Aorta (tissue), 5 donors: ENCODE measurements at places on chromosomes 6 and 20.
A peak's percentile ranks its signal among the peaks of the same experiment; 100 is the strongest.

DNA sequence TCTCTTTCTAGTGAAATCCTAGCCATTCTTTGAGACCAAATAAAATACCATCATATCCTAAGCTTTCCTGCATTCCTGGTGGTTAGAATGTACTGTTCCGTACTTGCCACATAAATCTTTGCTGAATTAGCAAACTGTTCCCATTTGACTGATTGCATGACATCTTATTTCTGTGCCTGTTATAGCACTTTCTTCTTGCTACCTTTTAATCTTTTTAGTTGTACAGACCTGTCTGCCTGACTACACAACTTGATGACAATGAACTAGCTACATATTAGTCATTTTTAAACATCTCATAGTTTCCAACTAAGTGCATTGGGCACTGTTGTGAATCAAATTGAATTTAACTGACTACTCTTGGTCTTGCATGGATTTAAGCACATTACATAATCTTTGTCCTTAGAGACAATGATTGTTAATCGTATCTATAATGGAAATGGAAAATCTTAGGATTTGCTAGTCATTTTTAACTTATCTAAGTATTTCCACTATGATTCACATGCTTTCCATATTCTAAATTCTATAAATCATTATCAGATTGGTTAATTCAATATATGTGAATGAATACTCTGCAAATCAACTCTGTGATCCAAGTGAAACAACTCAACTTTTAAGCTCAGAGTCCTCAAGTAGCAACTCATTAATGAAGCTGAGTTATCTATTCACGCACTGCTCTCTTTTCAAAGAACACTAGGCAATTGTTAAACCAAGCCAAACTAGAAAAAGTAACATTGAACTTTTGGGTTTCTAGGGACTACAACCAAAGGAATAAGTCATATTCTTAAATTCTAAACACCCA is 109.0 kb downstream of the TNFRSF21 start:
- DNase-seq, result no peak
- no peaks in the 10 kb centered on the region for H3K27me3 ChIP-seq
- H3K4me1 ChIP-seq, result no peaks in the 10 kb centered on the region
- H3K27ac ChIP-seq, result no peak overlapping the region
- no peak overlapping the region for H3K4me3 ChIP-seq

DNA sequence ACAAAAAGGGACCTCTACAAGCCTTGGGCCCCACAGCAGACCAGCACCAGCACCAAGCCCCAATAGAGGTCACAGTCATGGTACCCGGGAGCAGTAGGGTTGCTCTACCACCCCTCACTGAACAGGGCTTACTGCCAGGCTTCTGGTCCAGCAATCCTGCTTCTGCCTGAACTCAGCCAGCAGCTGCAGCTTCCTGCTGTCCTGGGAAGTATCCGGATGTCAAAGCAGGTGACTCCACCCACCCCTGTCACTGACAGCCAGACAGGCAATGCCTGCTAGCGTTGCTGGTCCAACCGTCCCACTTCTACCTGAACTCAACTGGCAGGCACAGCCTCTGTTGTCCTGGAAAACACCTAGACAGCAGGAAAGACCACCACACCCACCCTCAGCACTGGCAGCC is 47.0 kb upstream of the PCSK2 start:
- no peak overlapping the region for H3K27ac ChIP-seq
- H3K4me1 ChIP-seq, result no peaks in the 10 kb centered on the region
- H3K4me3 ChIP-seq, result no peak overlapping the region
- no peak for DNase-seq
- no peaks in the 10 kb centered on the region for H3K27me3 ChIP-seq
- H3K36me3 ChIP-seq, result no peaks in the 10 kb centered on the region

DNA sequence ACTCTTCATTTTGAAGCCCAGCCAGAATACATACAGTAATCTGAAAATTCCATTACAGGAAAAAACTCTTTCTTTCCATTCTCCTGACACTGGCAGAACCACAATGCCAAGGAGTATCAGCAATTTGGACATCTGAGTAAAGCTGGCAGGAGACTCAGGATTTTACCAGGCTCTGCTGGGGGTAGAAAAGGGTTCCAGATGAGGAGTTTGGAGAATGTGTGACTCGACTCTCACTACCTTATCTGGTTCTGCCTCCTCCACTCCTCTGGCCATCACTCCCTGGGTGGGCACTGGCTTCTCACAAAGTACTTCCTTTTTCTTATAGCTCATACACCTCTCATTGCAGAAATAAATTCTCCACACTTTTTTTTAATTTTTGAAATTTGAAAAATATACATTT is 10.6 kb upstream of the WFDC8 start:
- no peak overlapping the region for H3K4me3 ChIP-seq
- no peak overlapping the region for H3K27ac ChIP-seq
- H3K36me3 ChIP-seq, result no peaks in the 10 kb centered on the region
- H3K4me1 ChIP-seq, result no peaks in the 10 kb centered on the region
- no peak for DNase-seq

DNA sequence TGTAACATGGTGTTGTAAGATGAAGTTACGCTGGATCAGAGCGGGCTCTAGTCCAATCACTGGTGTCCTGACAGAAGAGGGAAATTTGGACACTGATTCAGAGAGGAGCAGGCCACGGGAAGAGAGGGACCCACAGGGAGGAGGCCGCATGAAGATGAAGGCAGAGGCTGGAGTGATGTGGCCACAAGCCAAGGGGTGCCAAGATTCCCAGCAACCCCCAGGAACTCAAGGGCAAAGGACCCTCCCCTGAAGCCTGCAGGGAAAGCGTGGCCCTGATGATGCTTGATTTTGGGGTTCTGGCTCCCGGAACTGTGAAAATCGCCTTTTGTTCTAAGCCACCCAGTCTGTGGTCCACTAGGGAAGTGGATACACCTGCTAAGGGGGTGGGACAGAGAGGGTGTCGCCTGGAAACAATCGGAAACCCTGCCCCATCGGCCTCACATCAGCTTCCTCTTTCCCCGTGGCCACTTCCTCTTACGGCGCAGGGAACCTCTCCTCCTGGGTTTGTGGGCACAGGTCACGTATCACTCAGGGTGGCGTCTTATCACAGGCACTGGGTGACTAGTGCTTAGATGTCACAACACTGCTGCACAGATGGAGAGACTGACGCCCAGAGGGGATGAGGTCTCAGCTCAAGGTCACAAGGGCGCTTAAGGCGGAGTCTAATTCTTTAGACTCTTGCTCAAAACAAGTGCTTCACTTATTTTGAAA is 58.0 kb downstream of the SULF2 start:
- no peak overlapping the region for H3K4me3 ChIP-seq
- no peaks in the 10 kb centered on the region for H3K4me1 ChIP-seq
- no peak overlapping the region for H3K27ac ChIP-seq
- no peaks in the 10 kb centered on the region for H3K27me3 ChIP-seq
- H3K36me3 ChIP-seq, result no peaks in the 10 kb centered on the region
- no peak for DNase-seq

GRCh38 chr20:12331236-12331635 is 413.5 kb downstream of the BTBD3 start:
- DNase-seq, result no peak
- no peaks in the 10 kb centered on the region for H3K27me3 ChIP-seq
- H3K4me1 ChIP-seq, result no peaks in the 10 kb centered on the region
- H3K27ac ChIP-seq, result no peak overlapping the region

DNA sequence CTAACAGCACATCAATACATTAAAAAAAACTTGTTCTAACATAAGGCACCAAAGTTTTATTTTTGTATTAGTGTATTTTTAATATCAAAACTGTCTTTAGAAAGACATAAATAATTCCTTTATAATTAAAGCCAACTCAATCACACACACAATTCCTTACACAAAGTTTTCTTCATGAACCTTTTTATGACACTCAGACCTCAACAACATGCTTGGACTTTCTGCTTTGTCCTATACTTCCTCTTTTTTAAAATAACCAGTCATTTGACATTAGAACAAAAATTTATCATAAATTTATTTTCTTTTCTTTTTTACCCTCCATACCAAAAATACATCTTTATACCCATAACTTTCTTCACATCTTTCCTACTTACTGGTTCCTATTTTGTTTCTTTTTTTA is 292.0 kb upstream of the ARID1B start:
- no peak overlapping the region for H3K27ac ChIP-seq
- H3K4me3 ChIP-seq, result no peak overlapping the region
- no peaks in the 10 kb centered on the region for H3K36me3 ChIP-seq
- H3K27me3 ChIP-seq, result no peaks in the 10 kb centered on the region

GRCh38 chr6:134948142-134948541 is 1.8 kb downstream of the ALDH8A1 start:
- H3K27me3 ChIP-seq, result no peaks in the 10 kb centered on the region
- no peaks in the 10 kb centered on the region for H3K4me1 ChIP-seq
- H3K4me3 ChIP-seq, result no peak overlapping the region
- H3K36me3 ChIP-seq, result no peaks in the 10 kb centered on the region
- DNase-seq, result no peak

DNA sequence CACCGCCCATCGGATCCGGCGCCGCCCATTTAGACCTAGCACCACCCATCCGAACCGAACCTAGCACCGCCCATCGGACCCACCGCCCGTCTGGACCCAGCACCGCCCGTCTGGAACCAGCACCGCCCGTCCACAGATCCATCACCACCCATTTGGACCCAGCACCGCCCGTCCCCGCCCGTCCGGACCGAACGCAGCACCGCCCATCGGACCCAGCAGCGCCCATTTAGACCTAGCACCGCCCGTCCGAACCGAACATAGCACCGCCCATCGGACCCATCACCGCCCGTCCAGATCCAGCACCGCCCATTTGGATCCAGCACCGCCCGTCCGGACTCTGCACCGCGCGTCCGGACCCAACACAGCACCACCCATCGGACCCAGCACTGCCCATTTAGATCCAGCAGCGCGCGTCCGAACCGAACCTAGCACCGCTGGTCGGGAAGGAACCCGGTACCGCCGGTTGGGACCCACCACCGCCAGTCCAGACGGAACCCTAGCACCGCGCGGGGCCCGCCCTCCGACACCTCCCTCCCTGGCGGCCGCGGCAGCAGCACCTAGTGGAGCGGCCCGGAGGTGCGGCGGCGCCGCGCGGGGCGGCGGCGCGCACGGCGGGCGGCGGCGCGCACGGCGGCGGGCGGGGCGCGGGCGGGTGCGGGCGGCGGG is 348 bp upstream of the AFDN start:
- peak; percentile 78 for DNase-seq
- H3K27ac ChIP-seq, result no peak overlapping the region
- no peaks in the 10 kb centered on the region for H3K27me3 ChIP-seq
- no peaks in the 10 kb centered on the region for H3K4me1 ChIP-seq
- H3K36me3 ChIP-seq, result no peaks in the 10 kb centered on the region
- peak overlapping the region; percentile 13 for H3K4me3 ChIP-seq

DNA sequence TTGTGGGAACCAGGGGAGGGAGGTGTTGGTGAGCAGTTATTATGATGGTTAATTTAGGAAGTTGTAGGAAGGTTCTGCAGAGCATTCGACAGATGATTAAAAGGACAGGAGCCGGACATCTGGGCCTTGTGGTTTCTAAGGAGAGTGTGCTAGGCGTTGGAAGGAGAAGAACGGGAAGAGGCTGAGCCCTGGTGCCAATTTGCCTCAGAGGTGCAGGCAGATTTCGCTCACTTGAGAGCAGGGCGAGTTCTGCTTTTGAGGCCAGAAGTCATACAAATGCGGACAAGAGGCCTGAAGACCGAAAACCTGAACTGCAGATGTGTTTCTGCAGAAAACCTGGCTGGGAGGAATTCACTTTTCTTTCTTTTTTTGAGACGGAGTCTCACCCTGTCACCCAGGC is 30.5 kb upstream of the RPS6KA2 start:
- H3K27ac ChIP-seq, result no peak overlapping the region
- no peaks in the 10 kb centered on the region for H3K36me3 ChIP-seq
- H3K4me3 ChIP-seq, result no peak overlapping the region

DNA sequence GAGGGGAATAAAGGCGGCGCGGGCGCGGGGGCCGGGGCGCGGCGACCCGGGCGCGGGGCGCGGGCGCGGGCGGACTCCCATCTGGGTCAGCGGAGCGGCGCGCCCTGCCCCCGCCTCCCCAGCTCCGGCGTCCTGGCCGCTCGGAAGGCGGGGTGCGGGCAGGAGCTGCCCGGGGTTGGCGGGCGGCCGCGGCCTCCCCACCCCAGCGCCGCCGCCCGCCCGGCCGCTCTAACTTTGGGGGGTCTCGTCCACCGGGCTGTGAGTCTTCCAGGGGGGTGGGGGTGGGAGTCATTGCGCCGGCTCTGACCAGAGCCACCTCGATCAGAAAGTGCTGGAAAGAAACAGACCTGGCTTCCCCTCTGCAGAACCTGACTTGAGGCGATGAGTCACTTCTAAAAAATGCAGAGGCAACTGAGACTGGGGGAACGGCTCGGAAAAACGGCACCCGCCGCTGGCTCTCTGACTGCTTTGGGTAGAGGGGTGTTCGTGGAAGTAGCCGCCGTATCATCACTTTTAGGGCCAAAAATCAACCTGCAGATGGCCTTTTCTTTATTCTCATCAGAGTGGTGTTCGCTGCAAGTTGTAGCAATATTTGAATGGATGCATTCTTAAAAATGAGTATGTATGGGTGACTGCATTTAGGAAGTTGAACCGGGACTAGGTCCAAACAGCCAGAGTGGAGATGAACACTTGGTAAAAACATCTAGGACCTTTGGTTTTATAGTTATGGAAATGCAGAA is 667 bp downstream of the CAP2 start:
- H3K27me3 ChIP-seq, result no peaks in the 10 kb centered on the region
- peak overlapping the region; percentile 61 for H3K27ac ChIP-seq
- peaks cover 2% of the 10 kb centered on the region for H3K4me1 ChIP-seq

DNA sequence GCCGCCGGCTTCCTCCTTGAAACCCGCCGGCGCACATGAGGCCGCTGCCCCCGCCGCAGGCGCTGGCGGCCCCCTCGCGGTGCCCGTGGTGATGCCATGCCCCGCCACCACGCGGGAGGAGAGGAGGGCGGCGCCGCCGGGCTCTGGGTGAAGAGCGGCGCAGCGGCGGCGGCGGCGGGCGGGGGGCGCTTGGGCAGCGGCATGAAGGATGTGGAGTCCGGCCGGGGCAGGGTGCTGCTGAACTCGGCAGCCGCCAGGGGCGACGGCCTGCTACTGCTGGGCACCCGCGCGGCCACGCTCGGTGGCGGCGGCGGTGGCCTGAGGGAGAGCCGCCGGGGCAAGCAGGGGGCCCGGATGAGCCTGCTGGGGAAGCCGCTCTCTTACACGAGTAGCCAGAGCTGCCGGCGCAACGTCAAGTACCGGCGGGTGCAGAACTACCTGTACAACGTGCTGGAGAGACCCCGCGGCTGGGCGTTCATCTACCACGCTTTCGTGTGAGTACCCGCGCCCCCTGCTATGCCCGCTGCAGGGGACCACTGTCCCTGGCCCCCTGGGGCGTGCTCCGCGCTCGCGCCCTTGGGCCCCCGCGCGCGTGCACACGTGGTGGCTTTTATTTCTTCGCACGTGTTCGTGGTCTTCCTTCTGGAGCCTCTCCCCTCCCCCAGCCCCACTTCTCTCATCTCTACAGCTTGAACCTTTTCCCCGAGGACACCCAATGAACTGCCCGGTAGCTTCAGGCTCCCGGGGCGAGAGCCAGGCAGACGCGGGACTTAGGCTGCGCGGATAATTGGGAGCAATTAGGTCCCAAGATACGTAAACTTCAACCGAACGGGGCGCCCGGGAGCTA is 453 bp downstream of the KCNQ5 start:
- H3K27ac ChIP-seq, result no peak overlapping the region
- peak overlapping the region; percentile 59 for H3K4me3 ChIP-seq
- H3K27me3 ChIP-seq, result no peaks in the 10 kb centered on the region
- peak; percentile 86 for DNase-seq
- no peaks in the 10 kb centered on the region for H3K36me3 ChIP-seq
- H3K4me1 ChIP-seq, result no peaks in the 10 kb centered on the region
